ENCODE measurements at places on chromosomes 12 and 14.

DNA sequence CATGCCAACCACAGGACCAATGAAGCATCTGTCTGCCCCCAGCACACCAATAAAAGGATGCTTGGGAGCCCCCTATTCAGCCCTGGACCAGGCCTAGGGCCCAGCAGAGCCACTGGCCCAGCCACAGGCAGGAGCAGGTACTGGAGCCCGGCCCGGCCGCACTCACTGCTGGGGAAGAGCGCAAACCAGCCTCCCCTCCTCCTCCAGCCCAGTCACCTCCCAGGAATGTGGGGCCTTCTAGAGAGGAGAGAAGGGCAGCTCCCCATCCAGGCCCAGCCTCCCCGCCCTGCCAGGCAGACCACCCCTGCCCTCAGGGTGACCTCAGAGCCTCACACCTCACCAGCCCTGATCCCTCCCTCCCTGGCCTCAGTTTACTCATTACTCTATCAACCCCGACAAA is 56.2 kb downstream of the CCNK start:
- DNase-seq, result no peak

DNA sequence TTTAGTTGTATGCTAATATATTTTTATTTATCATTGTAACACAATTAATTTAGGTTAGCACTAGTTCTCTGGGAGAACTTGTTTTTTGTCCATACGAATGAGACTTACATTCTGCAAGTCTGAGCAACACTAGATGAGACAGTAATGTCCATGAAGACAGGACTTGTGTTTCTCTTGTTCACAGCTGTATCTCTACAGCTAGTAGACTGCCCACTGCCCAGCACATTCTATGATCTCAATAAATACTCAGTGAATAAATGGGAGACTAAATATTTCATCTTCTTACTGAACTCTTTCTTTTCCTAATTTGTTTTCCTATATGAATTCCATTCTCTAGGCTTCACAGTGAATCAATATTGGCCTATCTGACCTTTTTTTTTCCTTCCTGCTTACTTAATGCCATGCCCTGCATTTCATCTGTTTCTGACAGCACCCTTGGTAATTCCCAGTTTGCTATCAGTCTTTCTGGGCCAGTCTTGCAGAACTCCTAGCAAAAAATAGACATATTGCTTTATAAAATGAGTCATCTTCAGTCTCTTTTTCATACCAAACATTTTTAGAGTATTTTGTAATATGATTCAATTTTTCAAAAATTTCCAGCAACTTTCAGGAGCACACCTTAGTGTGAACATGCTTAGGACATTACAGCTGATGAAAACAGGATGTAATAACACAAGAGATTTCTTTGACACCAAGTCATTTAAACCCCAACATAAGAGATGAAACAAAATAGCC is 185.5 kb upstream of the ATP2B1 start:
- no peak for DNase-seq

GRCh38 chr12:46391630-46392029 is 19.1 kb upstream of the SLC38A2 start:
- no peak for DNase-seq

DNA sequence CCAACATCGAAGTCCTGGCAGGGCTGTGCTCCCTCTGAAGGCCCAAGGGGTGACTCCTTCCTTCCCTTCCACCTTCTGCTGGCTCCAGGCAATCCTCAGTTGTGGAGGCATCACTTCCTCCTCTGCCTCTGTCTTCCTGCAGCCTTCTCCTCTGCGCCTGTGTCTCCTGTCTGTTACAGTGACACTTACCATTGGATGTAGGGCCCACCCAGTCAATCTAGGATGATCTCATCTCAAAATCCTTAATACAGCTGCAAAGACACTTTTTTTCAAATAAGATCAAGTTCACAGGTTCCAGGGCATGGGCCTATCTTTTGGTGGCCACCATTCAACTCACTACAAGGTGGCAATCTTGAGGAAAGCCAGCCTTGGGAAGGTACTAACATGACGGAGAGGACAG is 155.1 kb downstream of the ESRRB start:
- no peak for DNase-seq

DNA sequence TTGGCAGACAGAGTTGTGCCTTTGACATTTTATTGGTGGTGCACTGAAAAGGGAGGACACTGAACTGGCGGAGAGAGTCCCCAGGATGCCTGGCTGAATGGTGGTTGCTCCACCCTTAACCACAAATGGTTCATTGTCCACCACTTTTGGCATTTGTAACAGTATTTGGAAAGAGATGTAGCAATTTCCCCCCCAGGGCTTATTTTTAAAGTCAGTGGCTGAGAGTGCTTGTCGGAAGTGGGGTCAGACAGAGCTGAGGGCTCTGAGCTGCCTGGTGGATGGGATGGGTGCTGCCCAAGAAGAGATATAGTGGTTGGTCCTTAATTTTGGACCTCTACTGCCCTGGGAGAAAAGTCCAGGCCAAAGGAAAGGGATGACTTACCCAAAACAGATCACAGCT is 31.5 kb upstream of the FGF6 start:
- no peak for DNase-seq

GRCh38 chr14:30541318-30541717 is 17.6 kb upstream of the G2E3 start:
- no peak for DNase-seq

DNA sequence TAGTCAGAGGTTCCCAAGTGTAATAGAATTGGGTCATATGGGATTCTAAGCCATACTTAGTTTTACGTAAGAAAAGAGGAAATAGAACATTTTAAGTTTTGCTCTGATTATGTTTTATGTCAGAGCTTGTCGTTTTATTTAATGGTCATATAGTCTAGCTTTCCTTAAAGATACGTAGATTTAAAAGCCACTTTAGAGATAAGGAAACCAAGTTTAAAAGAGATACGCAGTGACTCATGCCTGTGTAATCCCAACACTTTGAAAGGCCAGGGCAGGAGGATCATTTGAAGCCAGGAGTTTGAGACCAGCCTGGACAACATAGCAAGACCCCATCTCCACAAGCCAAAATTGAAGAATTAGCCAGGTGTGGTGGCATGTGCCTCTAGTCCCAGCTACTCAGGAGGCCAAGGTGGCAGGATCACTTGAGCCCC is 19.5 kb downstream of the MAPK1IP1L start:
- no peak for DNase-seq

DNA sequence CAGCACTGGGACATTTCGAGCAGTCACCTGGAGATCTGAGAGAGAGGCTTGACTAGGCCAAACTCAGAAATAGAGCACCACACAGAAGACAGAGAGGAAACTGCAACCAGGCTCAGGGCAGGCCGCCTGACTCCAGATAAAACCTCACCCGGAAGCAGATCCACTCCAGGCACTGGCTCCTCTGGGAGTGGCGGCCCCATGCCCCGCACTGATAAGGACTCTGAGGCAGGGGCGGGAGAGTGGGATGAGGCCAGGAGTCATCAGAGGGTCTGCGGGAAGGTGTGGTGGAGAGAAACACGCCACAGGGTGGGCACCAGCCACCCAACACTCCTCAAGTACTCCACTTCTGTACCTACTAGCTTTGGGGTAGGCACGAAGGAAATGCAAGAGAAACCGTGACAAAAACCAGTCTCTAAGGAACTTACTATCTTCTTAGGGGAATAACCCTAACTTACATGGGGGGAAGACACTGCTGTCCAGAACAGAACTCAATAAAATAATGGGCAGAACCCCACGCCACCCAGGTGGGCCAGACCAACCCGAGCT is 71.3 kb downstream of the CHGA start:
- DNase-seq, result no peak

DNA sequence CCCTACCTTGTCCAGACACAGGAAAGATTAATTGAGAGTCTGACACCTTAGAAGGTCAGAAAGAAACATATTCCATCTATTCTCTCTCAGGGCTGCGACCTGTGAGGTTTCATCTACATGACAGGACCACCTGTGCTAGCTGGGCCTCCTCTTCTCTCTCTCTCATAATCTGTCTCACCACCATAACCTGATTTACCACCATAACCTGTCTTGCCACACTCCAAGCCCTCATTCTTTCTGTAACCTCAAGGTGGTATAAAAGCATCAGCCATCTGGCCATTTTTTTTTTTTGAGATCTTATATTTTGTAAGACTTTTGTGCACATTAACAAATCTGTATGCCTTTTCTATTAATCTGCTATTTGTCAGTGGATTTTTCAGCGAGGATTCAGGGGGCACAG is 75.5 kb downstream of the ACADS start:
- DNase-seq, result no peak

DNA sequence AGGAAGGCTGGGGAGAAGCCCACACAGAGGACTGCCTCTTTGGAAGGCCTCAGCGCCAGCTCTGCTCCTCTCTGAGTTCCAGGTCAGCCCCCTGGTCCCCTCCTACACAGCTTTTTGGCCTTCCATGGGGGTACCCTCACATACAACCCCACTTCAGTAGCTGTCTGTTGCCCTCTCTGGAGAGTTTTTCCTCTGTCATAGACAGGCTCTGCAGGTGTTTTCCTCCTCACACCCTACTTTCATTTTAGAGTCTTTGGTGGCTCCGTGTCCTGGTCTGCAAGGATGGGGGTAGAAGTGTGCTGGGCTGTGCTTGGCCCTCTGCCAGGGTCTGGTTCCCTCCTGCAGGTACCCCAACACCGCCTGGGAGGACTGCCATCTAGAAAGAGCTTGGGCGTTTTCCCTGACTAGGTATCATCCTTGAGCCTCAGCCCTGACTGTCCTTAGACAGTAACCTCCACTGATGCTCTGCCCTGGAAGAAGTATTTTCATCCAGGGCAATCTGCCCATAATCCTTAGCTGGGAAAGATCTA is 15.1 kb downstream of the ZDHHC22 start:
- DNase-seq, result no peak

DNA sequence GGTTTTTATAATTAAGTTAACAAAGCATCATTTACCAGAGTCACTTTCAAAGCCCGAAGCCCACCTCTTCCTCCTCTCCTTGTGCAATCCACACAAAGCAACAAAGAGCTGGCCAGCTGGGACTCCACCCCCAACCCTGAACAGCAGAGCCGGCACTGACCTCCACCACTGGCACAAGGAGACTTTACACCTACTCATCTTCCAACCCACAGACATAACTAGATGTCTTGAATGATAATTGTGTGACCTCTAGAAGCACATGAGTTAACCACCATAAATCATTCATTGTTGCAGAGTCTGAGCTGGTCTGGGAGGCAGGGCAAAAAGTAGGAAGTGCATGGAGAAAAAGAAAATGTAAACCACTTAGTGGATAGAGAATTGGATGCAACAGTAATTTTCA is 72.2 kb downstream of the ST8SIA1 start:
- no peak for DNase-seq

- DNase-seq, result no peak
These were observed 215.9 kb upstream of the HMGA2 start for GRCh38 chr12:65608319-65608916.

GRCh38 chr12:127169321-127170181 is 1097.4 kb upstream of the TMEM132C start:
- DNase-seq, result no peak

GRCh38 chr14:100239211-100239839 is 381 bp downstream of the YY1 start:
- DNase-seq, result no peak

DNA sequence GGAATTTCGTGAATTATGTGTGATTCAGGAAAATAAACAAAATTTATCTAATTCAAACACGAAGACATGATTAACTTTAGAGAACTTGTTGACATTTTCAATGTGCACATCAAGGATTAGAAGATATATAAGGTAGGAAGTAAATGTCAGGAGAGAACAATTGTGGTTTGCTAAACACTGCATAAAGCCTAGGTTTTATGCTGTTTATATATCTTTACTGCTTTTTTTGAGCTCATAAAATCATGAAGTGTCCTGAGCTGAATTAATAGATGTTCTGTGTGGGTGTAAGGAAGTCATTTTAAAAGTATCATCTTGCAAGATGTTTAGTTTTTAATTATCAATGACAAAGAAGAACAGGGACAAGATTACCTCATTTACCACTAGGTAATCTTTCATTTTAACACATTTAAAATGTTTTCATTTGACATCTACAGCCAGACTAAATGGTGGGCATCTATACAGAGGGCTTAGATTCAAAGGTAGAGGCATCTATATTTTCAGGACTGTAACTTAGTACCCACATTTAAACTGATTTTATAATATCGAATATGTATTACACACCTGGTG is 382.8 kb downstream of the ADAMTS20 start:
- DNase-seq, result no peak

- no peak for DNase-seq
These were observed 15.0 kb downstream of the OXA1L start for GRCh38 chr14:22781301-22781991.

- no peak for DNase-seq
These were observed 11.3 kb upstream of the C12orf76 start for GRCh38 chr12:110059651-110060000.
